Ascending aorta (tissue), 2 donors: ENCODE measurements at places on chromosomes 4 and X.
A peak's percentile ranks its signal among the peaks of the same experiment; 100 is the strongest.

GRCh38 chr4:23009093-23009492 is 316.4 kb downstream of the GBA3 start:
- H3K36me3 ChIP-seq: no peaks in the 10 kb centered on the region
- H3K27me3 ChIP-seq: no peaks in the 10 kb centered on the region
- H3K27ac ChIP-seq: no peak overlapping the region
- H3K4me3 ChIP-seq: no peak overlapping the region
- no peak for DNase-seq

DNA sequence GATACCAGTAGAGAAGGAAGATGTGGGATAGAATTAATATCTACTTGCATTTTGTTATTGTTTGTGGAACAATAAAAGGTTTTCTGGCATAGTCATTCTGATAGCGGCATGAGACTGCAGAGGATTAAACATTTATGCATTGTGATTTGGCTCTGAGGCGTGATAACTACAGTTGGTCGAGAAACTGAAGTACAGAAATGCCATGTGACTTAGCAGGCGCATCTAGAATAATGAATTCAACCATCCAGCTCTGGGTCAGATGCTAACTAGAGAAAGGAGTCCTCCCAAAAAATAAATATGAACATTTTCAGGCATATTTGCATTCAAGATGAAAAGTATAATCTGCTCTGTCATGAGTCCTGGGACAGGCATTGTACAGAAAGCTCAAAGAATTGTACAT is 62.8 kb downstream of the CCSER1 start:
- no peak overlapping the region for H3K4me3 ChIP-seq
- H3K36me3 ChIP-seq: no peaks in the 10 kb centered on the region
- no peak for DNase-seq
- H3K4me1 ChIP-seq: no peaks in the 10 kb centered on the region

DNA sequence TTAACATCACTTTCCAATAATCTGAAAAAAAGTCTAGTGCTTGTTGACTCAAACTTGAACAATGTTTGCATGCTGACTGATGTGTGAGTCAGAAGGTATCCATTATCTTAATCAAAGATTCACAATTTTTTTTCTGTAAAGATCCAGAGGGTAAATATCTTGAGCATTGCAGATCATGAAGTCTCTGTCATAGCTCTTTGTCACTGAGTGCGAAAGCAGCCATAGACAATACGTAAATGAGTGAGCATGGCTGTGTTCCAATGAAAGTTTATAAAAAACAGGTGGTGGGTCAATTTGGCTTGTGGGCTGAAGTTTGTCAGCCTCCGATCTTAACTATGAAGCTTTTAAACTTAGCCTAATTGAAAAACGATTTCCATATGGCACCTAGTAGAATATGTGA is 37.7 kb downstream of the NHS start:
- H3K27ac ChIP-seq: no peak overlapping the region
- no peak for DNase-seq
- H3K36me3 ChIP-seq: no peaks in the 10 kb centered on the region
- no peaks in the 10 kb centered on the region for H3K27me3 ChIP-seq

GRCh38 chrX:97366237-97366636 is 482.5 kb downstream of the RPA4 start:
- H3K27ac ChIP-seq: no peak overlapping the region
- no peak for DNase-seq
- no peak overlapping the region for H3K4me3 ChIP-seq
- H3K4me1 ChIP-seq: no peaks in the 10 kb centered on the region
- H3K27me3 ChIP-seq: no peaks in the 10 kb centered on the region

GRCh38 chr4:114599231-114599902 is 760 bp downstream of the UGT8 start:
- no peak for DNase-seq
- no peaks in the 10 kb centered on the region for H3K36me3 ChIP-seq
- H3K4me3 ChIP-seq: peak overlapping the region; percentile 76
- H3K27ac ChIP-seq: no peak overlapping the region
- H3K4me1 ChIP-seq: no peaks in the 10 kb centered on the region
- peaks cover 8% of the 10 kb centered on the region for H3K27me3 ChIP-seq

DNA sequence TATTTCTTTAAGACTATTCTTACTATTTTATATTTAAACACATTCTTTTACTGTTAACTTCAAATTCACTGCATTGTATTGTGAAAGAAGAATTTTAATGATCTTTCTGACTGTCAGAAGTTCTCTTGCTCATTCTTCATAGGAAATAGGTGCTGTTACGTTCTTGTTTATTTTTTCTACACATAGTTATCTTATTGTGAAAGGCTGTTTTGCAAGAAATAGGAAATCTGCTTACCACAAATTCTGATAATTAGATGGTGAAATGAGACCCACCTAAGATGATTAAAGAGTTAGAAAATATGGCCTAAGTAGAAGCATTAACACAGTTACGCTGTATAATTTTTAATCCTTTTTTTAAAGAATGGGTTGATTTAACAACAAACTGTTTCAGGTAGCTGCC is 316.1 kb upstream of the ZFP42 start:
- H3K4me3 ChIP-seq: no peak overlapping the region
- DNase-seq: no peak
- H3K27me3 ChIP-seq: no peaks in the 10 kb centered on the region
- H3K27ac ChIP-seq: no peak overlapping the region
- H3K4me1 ChIP-seq: no peaks in the 10 kb centered on the region

DNA sequence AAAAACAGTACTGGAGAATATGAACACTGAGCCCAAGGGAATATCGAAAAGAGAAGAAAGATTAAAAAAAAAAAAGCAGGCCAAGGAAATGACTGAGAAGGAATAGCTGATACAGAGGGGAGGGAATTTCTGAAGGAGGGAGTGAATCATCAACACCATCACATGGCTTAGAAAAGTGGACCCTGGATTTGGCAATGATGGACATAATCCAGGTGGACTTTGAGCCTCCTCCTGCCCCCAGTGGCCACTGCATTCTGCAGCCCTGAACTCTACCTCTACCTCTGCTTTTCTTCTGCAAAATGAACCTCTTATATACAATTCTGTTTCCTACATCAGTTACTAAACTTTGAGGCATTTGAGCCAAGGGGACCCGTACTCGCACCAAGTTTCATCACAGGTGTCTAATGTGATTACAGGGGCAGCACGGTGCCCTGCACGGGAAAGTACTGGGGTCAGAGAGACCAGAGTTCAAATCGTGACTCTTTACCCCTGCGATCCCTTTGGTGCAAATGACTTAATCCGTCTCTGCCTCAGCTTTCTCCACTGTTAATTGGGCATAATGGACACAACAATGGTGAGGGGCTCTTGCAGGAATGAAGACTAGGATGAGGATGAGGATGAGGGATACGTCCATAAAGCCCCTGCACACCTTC is 1.1 kb downstream of the OCIAD2 start:
- H3K36me3 ChIP-seq: peaks cover 6% of the 10 kb centered on the region
- H3K4me1 ChIP-seq: peaks cover 15% of the 10 kb centered on the region
- no peak for DNase-seq
- no peak overlapping the region for H3K27ac ChIP-seq
- H3K27me3 ChIP-seq: no peaks in the 10 kb centered on the region

DNA sequence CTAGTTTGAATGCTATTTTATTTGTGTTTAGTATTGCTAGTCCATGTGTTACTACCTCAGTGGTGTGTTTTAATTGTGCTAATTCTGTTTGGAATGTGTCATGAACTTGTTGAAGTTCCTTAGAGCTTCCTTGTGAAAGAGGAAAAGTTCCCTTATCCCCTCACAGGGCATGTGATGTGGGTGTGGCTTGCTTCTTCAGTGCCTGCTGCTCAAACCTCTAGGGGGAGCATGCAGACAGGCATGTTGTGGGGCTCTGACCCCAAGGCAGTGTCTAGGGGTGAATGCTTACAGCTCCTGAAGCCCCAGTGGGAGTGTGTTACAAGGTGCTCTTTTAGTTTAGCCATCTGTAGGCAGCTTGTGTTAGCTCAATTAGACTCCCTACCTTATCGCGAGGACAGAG is 86.5 kb downstream of the MAGED4 start:
- no peak overlapping the region for H3K4me3 ChIP-seq
- H3K4me1 ChIP-seq: no peaks in the 10 kb centered on the region
- no peak overlapping the region for H3K27ac ChIP-seq
- no peaks in the 10 kb centered on the region for H3K36me3 ChIP-seq
- DNase-seq: no peak

DNA sequence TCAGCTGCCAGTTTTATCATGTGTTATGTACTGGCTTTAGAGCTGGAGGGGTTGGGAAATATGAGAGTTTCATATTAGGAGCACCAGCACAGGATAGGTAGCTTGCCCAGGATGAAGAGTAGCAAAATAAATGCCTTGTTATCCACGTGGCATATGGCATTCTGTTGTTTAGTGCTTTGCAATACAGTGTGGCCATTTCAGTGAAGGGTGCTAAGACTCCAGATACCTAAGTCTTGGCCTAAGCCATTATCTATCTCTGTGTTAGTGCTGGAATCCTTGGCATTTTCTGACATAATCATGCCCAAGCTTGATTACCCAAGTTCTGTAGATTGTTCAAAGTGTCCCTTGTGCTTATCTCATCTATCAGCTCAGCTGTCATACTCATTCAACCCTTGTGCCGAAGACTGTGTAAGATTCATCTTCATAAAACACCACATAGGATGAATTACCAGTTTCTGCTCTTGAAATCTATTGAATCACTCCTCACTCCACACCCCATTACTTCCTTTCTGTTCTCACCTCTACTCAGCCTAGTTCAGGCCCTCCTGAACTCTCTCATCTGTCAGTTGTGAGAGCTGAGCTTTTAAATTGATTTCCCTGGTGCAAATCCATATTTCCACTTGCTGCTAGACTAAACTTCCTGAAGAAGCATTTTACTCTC is 73.5 kb downstream of the CLCN5 start:
- no peak overlapping the region for H3K27ac ChIP-seq
- H3K36me3 ChIP-seq: no peaks in the 10 kb centered on the region
- H3K4me1 ChIP-seq: no peaks in the 10 kb centered on the region
- DNase-seq: no peak

- no peaks in the 10 kb centered on the region for H3K27me3 ChIP-seq
- peak overlapping the region; percentile 84 for H3K27ac ChIP-seq
- H3K36me3 ChIP-seq: no peaks in the 10 kb centered on the region
- peak overlapping the region; percentile 59 for H3K4me3 ChIP-seq
These were observed 777 bp upstream of the CASK start for GRCh38 chrX:41923978-41924683.

- no peaks in the 10 kb centered on the region for H3K4me1 ChIP-seq
- peak overlapping the region; percentile 8 for H3K27ac ChIP-seq
- DNase-seq: no peak
- H3K36me3 ChIP-seq: no peaks in the 10 kb centered on the region
- no peaks in the 10 kb centered on the region for H3K27me3 ChIP-seq
These were observed 17.6 kb downstream of the UNC5C start for GRCh38 chr4:95531141-95531540.

GRCh38 chr4:38775326-38775725 is 7.5 kb downstream of the TLR10 start:
- no peak overlapping the region for H3K27ac ChIP-seq
- H3K4me3 ChIP-seq: no peak overlapping the region
- no peaks in the 10 kb centered on the region for H3K27me3 ChIP-seq
- no peaks in the 10 kb centered on the region for H3K4me1 ChIP-seq
- H3K36me3 ChIP-seq: no peaks in the 10 kb centered on the region

DNA sequence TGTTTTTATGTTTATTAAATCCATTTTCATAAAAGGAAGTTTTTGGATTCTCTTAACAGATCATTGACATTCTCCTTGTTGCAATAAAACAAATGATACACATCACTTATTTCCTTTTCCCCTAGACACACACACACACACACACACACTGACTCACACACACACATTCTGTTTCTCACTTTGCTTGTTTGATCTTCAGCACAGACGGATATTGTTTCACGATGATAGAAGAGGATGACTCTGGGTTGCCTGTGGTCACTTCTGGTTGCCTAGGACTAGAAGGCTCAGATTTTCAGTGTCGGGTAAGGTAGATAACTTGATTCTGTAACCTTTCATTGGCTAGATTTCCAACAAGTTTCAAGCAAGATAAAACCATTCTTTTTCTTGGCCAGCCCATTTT is 356.8 kb downstream of the BMPR1B start:
- DNase-seq: no peak
- no peaks in the 10 kb centered on the region for H3K4me1 ChIP-seq
- no peaks in the 10 kb centered on the region for H3K27me3 ChIP-seq
- H3K27ac ChIP-seq: no peak overlapping the region

GRCh38 chr4:125736057-125736456 is 421.3 kb downstream of the FAT4 start:
- H3K4me1 ChIP-seq: no peaks in the 10 kb centered on the region
- no peak overlapping the region for H3K27ac ChIP-seq
- no peaks in the 10 kb centered on the region for H3K36me3 ChIP-seq
- H3K27me3 ChIP-seq: no peaks in the 10 kb centered on the region
- H3K4me3 ChIP-seq: no peak overlapping the region

DNA sequence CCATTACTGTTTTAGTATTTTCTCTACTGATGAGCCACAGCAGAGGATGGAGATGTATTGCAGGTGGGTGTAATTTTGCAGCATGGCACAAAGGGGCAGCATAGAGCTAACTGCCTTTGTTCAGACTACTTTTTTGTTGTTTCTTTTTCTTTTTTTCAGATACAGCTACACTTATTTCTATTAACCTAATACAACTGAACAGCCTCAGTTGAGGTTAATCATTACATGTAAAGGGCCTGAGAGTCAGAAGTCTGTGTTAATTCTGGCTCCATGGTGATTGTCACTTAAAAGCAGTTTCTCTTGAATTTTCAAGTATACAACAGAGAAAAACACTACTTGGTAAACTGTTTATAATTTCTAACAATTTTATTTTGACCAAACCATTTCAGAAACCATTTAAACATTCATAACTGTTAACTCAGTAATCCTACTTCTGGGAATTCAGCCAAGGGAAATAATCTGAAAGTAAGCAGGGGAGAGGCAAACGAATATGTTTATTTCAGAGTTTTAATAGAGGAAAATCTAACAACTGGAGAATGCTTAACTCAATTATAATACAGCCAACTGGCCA is 13.9 kb upstream of the PPEF2 start:
- H3K36me3 ChIP-seq: peaks cover 13% of the 10 kb centered on the region
- no peaks in the 10 kb centered on the region for H3K4me1 ChIP-seq
- H3K4me3 ChIP-seq: no peak overlapping the region
- no peaks in the 10 kb centered on the region for H3K27me3 ChIP-seq
- peak overlapping the region; percentile 36 for H3K27ac ChIP-seq

DNA sequence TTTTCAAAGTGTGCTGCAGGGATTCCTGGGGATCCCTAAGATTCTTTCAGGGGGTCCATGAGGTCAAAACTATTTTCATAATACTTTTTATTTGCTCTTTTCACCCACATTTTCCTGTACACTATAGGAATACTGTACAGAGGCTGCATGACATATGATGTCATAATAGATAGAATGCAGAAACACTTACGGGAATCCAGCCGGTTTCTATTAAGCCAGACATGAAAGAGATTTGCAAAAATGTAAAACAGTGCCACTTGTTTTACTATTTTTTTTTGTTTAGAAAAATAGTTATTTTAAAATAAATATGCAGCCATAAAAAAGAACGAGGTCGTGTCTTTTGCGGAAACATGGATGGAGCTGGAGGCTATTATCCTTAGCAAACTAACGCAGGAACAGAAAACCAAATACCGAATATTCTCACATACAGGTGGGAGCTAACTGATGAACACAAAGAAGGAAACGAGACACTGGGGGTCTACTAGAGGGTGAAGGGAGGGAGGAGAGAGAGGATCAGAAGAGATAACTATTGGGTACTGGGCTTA is 5.0 kb downstream of the ZFX start:
- H3K27ac ChIP-seq: no peak overlapping the region
- H3K4me1 ChIP-seq: peaks cover 3% of the 10 kb centered on the region
- H3K36me3 ChIP-seq: no peaks in the 10 kb centered on the region
- no peaks in the 10 kb centered on the region for H3K27me3 ChIP-seq
- DNase-seq: no peak

GRCh38 chrX:19579485-19579884 is 64.2 kb upstream of the MAP3K15 start:
- DNase-seq: no peak
- H3K36me3 ChIP-seq: no peaks in the 10 kb centered on the region
- H3K4me1 ChIP-seq: no peaks in the 10 kb centered on the region
- H3K4me3 ChIP-seq: no peak overlapping the region
